ENCODE measurements at places on chromosomes 7 and 10. TPM values are rescaled to one million over a fixed set of nuclear protein-coding genes. Genes with fewer than 3 reads are reported as not detected.

Gene PITX3
- not detected for total RNA-seq

Gene FGFBP3
- total RNA-seq: 0.50 TPM

Gene JCAD
- total RNA-seq: 59.9 TPM

Gene CHAT
- total RNA-seq: 1.6 TPM

Gene SAP25
- not detected for total RNA-seq
